Activated CD8-positive, alpha-beta T cell treated with anti-CD3 and anti-CD28 coated beads for 36 hours (primary cell): ENCODE measurements at places on chromosomes 5 and 9. TPM values are rescaled to one million over a fixed set of nuclear protein-coding genes. Genes with fewer than 3 reads are reported as not detected.

The CCL21 gene
- not detected for total RNA-seq

DNA sequence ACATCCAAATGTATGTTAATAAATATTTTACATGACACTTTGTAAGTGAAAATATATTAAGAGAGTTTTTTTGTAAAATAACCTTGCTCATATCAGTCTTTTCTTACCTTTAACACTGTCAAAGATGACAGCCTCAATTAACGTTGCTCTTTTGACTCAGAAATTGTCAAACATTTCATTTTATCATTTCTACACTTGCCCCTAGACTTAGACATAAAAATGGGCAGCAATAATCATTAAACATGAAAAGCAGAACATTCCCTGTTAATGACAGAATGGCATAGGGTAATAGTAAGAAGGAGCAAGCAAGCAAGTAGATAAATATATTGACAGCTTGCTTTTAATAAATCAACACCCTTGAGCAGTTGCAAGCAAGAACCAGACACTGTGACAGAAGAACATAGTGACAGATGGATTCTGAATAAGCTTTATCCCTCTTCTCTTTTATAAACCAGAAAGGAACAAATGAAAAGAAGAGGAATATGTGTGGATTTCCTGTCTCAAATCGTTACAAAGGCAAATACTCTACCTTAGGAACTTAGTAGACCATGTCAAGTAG, 796.0 kb upstream of the CHD1 start:
- no peak overlapping the region for H3K4me3 ChIP-seq
- H3K36me3 ChIP-seq, result no peaks in the 10 kb centered on the region
- no peaks in the 10 kb centered on the region for H3K27me3 ChIP-seq
- no peaks in the 10 kb centered on the region for H3K4me1 ChIP-seq

The EIF4E1B gene
- not detected for total RNA-seq

DNA sequence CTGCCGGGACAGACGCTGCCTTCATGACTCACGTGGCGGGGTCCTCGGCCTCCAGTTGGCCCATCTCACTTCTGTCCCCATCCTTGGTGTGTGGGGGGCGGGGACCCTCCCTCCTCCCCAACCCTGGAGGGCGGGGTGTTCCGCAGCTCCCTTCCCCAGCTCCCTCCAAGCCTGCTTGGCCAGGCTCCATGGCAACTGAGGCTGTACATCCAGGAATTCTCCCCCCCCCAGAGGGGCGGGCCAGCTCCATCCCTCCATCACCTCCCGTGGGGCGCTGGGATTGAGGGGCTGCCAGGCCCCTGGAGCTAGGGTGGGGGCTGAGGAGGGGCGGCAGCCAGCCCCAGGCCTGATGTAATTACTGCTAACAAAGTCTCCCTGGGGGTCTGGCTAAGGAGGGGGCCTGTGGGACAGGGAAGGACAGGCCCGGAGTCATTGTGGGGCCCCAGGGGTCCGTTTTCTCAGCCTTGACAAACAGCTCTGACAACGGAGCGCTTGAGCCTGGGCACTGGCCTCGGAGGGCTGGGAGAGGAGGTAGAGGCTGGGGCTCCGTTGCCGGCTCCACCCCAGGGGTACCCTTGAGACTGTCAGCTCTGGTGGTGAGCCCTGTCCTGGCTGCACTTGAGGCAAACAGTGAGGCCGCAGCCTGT, 8.0 kb downstream of the DIPK1B start:
- no peak overlapping the region for H3K27ac ChIP-seq
- peaks cover 19% of the 10 kb centered on the region for H3K36me3 ChIP-seq
- DNase-seq, result no peak
- no peak overlapping the region for H3K4me3 ChIP-seq

The SLC2A6 gene
- 5.4 TPM for total RNA-seq

DNA sequence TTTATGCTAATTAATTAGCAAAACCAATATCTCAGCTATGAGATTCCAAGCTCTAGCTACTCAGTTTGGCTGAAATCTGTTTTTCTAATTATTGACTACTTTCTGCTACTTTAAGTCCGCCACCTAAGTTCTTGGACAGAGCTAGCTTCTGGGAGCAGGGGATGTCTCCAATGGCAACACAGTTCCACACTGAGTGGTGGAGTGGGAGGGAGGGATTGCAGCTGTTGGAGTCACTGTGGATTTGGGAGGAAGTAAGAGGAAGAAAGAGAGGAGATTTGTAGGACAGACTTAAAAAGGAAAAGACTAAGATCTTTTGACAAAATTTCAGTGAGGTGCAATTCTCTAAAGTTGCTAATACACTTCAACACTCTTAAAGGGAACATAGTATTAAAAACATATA, 450.8 kb downstream of the NFIB start:
- DNase-seq, result no peak
- H3K27ac ChIP-seq, result no peak overlapping the region
- no peaks in the 10 kb centered on the region for H3K36me3 ChIP-seq
- H3K4me1 ChIP-seq, result no peaks in the 10 kb centered on the region
- H3K4me3 ChIP-seq, result no peak overlapping the region

DNA sequence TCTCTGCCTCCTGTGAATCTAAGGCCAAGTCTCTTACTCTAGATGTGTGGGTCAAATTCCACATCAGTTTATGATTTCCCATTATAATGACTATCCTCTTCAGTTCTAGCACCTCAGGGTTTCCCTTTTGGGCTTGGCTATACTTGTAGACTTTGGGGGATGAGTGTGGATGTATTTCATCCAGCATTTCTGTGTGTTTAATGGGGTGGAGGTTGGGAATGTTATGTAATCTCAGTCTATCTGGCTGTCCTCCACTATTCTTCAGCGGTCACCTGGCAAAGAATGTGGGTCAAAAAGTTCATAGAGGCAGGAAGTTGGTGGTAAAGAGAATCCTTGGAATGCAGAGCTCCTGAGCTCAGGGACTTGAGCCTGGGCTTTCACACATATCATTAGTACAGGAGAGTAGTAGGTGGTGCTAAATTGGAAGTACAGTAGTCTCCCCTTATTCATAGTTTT, 64.9 kb downstream of the CFAP95 start:
- peaks cover 12% of the 10 kb centered on the region for H3K27me3 ChIP-seq
- H3K27ac ChIP-seq, result no peak overlapping the region
- DNase-seq, result no peak
- H3K36me3 ChIP-seq, result no peaks in the 10 kb centered on the region
